ENCODE measurements at places on chromosomes 6 and 20.

DNA sequence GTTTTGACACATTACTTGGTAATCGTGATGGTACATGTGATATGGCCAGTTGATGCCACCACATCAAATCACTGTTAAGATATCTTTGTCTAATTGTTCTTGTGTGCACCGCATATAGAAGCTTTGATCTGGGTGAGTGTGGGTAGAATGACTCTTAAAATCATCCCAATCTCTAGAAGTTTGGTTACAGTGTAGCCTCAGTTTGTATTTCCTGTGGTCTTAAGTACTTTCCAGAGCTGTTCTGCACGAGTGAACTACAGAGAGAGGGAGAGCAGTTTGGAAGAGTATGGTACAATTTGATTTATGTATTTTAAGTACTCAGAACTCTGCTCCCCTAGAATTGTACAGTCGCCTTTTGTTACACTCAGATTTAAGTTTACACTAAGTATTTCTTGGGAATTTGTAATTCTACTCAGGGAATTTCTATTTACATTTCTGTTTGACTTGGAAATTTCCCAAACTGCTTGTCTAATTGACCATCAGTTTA, 37.5 kb downstream of the SNX9 start:
- peak; percentile 21 for DNase-seq

- no peak for DNase-seq
These were observed 2.8 kb downstream of the ITPR3 start for GRCh38 chr6:33623895-33624381.

DNA sequence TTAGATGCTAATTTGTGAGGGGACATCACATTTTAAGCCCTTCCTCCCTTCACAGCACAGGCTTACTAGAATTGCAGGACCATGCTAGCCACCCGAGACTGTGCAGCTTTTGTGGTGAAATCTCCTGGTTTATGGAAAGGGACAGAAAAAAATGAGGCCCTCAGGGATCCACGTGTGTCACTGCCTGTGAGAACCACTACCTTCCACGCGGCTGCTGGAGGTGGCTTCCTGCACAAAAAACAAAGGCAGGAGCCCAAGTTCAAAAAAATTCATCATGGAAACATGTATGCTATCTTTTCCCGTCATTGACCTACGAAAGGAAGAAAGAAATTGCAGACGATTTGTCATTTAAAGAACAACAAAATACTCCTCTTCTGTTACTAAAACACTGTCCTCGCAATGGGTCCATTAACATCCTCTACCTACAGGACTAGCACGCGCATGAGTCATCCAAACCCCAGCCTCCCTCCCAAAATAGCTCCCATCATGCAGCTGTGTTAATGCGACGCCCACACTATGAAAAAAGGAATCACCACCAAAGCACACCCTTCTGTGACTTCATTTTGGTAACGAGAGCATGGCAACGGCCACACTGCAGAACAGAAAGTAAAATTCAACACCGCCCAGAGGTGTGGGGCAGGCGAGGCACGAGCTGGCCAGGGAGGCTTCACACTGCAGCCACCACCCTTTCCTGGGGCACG, 45.7 kb downstream of the RAMACL start:
- no peak for DNase-seq

DNA sequence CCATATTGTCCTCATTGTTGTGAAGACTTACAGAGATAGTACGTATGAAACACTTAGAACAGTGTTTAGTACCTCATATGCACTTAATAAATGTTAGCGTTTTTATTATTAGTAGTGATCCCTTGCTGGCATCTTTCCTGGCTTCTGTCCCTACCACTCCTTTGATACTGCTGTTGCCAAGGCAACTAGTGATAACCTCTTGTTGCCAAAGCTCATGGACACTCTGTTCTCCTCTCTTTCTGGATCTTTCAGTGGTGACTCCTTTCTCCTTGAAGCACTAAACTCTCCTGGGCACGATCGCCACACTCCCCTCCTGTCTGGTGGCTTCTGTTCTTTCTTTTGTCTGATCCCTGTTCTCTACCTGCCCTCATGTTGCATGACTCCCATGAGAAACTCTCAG, 83.5 kb downstream of the FOXO3 start:
- no peak for DNase-seq

GRCh38 chr20:9081423-9081966, 12.6 kb downstream of the PLCB4 start:
- DNase-seq: no peak

DNA sequence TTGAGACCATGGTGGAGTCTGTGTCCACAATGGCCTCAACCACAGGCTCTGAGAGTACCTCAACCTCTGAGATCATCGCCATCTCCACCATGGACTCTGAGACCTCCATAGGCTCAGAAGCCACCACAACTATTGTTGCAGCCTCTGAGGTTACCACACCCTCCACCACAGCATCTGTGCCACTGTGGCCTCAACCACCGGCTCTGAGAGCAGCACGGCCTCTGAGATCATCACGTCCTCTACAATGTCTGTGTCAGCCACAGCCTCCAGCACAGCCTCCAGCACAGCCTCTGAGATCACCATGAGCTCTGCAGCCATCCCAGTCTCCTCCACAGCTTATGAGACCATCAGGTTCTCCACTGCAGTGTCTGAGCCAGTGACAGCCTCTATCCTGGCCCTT, 19.4 kb upstream of the MUC21 start:
- DNase-seq: no peak

- peak; percentile 27 for DNase-seq
These were observed 20.3 kb upstream of the ABT1 start for GRCh38 chr6:26576407-26576843.

- DNase-seq: no peak
These were observed 95.8 kb downstream of the PERP start for GRCh38 chr6:138011413-138011812.

DNA sequence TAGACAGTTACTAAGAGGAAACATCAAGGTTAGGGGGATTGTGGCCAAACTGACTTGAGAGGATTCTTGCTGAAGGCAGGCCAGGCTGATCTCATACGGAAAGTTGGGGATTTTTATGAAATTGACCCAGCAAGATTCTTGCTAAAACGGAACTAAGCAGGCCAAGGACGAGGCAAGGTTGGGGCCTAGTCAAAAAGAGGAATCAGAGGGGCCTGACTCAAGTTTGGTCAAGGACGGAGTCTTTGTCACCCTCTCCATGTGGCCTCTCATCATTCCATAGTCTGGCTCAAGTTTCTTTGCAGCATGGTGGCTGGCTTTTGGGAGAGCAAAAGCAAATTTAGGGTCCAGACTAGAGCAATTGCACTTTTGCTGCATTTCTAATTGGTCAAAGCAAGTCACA, 7.9 kb upstream of the HECA start:
- DNase-seq: no peak

DNA sequence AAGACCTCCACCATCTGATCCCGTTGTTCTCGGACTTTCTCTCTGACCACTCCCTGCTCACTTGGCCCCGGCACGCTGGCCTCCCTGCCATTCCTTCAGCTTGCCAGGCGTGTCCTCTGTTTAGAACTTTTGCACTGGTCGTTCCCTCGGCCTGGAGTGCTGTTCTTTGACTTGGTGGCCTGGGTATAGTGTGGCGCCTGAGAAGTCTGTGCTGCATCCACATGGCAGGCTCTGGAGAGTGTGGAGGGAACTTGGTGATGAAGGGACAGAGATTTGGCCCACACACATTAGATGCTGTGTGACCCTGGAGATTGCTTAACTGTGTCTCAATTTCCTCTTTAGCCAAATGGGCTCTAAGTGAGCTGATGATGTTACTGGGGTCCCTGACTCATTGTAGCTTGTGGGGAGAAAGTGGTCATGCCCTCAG, 13.0 kb upstream of the TGM2 start:
- no peak for DNase-seq

- no peak for DNase-seq
These were observed 508.9 kb upstream of the NOX3 start for GRCh38 chr6:155964544-155964943.

GRCh38 chr6:113219783-113220182, 637.4 kb upstream of the MARCKS start:
- DNase-seq: no peak

DNA sequence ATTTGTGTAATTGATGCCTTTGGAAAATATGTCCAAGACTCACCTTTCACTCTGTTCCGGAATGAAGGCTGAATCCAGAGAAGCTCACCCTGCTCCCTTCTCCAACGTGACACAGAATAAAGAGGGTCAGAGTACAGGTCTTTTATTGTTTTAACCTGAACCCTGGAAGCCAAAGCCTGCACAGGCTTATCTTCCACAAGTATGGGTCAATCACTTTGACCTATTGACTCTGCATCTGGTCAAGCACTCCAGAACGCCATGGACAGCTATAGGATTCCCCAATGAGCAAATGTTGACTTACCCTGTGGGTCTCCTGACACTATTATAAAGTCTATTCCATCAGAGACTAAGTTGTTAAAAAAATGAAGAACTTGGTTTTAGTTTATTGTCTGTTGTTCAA, 158.4 kb upstream of the MYLIP start:
- DNase-seq: no peak
